GM12891 (cell line): ENCODE measurements at places on chromosomes 12 and 14.
A peak's percentile ranks its signal among the peaks of the same experiment; 100 is the strongest.

GRCh38 chr12:24027352-24027751 is 77.9 kb upstream of the SOX5 start:
- no peak for DNase-seq

DNA sequence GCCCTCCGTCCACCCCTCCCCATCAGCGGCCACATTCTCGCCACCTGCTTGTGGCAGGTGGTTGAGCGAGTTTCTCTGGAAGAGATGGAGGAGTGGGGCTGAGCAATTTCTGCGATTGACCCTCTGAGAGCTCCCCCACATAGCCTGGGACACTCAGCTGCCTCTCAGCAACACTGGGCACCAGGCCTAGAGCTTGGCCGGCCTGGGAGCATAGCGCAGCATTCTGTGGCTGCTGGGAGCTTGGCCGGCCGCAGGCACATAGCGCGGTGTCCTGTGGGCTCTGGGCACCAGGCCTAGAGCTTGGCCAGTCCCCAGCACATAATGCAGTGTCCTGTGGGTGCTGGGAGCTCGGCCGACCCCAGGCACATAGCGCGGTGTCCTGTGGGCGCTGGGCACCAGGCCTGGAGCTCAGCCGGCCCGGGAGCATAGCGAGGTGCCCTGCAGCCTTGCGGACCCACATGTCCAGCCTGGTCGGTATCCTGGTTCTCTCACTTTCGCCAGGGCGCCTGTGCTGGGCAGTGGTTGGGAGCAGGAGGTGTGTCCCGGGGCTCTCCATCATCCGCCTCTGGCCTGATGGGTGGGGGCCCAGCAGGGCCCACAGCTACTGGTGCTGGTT is 43.8 kb downstream of the LRCOL1 start:
- no peak for DNase-seq

GRCh38 chr12:108738170-108738569 is 6.9 kb upstream of the CORO1C start:
- DNase-seq, result no peak

DNA sequence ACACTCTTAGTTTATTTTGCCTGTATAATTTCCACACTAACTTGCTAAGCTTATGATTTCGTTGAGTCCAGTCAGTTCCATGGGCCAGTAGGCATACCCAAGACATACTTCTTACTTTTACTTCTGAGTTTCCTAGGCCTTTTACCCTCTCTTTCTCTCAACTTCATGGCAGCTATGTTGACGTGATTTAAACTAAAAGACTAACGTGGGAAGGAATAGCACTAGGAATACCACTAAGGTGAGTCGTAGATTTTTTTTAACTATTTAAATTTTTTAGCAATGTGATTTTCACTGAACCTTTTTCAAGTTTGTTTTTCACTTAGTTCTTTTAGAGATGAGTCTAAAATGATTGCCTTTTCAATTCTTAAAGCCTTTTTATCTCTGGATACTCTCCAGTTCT is 793.5 kb upstream of the NOVA1 start:
- no peak for DNase-seq

GRCh38 chr14:29687071-29687765 is 240.4 kb downstream of the PRKD1 start:
- DNase-seq, result no peak

DNA sequence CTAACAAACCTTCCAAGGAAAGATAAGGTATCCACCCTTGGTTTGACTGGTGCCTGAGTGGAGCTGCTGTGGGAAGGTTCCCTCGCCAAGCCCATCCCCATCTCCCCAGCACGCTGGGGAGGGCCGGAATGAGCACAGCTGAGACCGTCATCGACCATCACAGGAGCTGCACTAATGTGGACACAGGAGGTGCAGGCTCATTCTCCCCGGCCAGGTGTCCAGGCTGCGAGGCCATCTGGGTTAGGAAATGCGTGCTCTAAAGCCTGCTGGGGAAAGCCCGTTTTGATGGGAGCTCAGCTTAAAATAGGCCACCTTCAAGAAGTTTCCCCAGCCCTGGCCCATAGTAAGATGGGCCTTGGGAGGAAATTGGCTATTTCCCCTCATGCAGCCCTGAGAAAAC is 35.2 kb upstream of the FOXN3 start:
- DNase-seq, result no peak

- peak; percentile 57 for DNase-seq
Measured at GRCh38 chr14:90235179-90235976, 21.0 kb upstream of the PSMC1 start.

DNA sequence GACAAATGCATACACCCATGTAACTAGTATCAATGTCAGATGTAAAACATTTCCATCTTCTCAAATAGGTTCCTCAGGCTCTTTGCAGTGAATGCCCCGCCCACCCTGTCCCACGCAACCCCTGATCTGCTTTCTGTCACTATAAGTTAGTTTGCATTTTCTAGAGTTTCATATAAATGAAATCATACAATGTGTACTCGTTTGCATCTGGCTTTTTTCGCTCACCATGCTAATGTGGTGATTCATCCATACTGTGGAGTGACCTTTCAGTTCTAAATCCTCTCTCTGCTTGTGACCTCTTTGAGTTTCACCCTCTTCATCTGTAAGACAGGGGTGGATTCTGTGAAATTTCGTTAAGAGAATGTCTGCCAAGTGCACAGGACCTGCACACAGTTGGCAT is 30.6 kb upstream of the MSI1 start:
- no peak for DNase-seq

- no peak for DNase-seq
Measured at GRCh38 chr12:67073336-67073735, 195.8 kb upstream of the CAND1 start.

DNA sequence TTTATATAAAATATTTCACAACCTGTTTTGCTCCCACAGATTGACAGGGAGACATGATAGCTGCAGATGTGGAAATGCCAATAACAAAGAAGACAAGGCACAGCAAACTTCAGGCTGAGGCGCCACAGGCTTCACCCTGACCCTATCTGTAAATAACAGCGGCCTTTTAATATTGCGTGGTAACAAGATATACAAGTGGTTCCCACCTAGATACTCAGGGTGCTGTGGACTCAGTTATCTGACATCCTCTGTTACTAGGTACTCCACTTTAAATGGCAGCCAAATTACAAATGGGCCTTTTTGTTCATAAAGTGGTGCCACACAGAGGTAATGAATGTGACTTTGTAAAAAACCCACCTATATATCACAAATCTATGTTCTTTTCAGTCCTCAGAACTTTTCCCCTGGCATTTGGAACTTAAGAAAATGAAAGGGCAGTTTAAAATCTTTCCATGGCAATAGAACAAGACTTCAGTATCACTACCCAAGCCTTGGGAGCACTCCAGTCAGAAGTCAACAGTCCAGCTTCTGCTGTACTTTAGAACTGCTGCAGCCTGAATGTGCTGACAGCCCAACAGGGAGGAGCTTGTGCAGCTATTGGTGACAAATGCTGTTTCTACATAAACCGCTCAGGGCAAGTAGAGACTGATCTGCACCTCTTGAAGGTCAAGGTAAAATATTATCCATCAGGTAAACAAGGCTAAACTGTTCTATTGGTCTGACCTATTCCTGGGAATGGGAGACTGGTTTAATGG is 86.2 kb upstream of the DCD start:
- DNase-seq, result no peak

- DNase-seq, result no peak
Measured at GRCh38 chr12:112807452-112807851, 15.9 kb downstream of the RPH3A start.

DNA sequence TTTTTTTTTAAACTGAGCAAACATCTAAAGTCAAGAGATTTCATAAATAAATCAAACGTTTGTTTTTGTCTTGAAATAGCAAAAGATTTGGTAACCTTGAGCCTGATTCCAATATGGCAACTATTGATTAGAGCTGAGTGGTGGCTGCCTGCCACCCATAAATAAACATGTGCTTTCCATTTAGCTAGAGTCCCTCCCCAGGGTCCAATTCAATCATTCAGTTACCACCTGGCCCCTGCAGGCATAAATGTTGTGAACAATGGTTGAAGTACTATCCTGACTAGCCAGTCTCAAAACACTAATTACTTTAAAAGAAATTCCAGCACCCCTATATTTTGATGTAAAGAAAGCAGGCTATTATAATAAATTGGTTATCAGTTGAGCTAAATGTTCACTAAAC is 129.7 kb upstream of the GRIP1 start:
- DNase-seq, result no peak

- DNase-seq, result no peak
Measured at GRCh38 chr12:130968611-130969010, 14.9 kb downstream of the ADGRD1 start.

GRCh38 chr12:12533238-12533829 is 29.3 kb downstream of the DUSP16 start:
- DNase-seq, result no peak

- DNase-seq, result no peak
Measured at GRCh38 chr14:100907240-100907639, 3.7 kb upstream of the RTL1 start.

DNA sequence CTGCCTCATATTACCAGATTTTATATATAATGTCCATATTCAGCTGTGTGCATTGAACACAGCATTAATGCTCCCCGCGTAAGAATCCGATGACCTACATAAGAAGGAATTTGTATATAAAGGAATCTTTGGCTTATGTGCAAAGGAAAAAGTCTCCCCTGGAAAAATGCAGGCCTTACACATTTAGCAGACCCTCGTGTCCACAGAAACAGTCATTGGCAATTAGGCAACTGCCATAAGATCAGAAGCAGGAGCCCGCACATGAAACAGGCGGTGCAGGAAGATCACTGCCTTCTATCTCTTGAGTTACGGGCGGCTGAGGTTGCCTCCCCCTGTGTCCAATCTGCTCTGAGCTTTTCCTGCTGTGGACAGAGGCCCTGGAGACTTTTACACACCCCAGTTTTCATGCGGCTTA is 63.2 kb upstream of the RFX4 start:
- no peak for DNase-seq

- DNase-seq, result no peak
Measured at GRCh38 chr14:50060871-50061663, 55.3 kb downstream of the VCPKMT start.

GRCh38 chr14:102442241-102443211 is 67.0 kb downstream of the ANKRD9 start:
- DNase-seq, result no peak

DNA sequence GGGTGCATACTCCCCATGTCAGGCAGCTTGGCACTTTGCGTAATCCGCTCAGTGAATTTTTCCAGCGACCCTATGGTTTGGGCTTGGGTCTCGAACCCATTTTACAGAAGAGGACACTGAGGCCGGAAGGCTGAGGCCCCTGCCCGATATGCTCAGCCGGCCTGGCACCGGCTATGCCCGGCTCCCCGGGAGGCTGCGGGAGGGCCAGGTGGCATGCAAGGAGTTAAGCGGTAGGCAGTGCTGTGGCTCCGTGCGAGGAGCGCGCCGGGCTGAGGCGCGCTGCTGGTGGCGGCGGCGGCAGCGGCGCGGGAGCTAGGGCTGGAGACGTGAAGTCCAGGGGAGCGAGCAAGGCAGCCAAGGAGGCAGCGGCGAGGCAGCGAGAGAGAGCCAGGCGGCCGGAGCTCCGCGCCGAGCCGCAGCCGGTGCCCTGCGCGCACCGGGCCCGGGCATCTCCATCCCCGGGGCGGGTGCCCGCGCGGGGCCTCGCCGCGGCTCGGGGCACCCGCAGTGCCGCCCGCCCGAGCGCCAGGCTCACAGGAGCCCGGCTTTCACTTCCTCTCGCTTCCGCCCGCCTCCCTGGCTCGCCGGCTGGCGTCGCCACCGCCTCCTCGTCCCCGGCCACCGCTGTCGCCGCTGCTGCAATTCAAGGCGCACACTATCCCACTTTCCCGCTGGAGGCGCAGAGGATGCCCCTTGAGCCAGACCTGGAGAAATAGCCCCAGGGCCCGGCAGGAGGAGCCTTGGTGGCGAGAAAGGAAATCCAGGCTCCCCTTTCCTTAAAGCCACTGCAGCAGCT is at the start of gene WSCD2:
TSS of gene WSCD2 (plus strand) at position 272 of the 796 bp plus-strand sequence. CDS start 66,545 bp downstream, outside the sequence.
- peak; percentile 22 for DNase-seq

DNA sequence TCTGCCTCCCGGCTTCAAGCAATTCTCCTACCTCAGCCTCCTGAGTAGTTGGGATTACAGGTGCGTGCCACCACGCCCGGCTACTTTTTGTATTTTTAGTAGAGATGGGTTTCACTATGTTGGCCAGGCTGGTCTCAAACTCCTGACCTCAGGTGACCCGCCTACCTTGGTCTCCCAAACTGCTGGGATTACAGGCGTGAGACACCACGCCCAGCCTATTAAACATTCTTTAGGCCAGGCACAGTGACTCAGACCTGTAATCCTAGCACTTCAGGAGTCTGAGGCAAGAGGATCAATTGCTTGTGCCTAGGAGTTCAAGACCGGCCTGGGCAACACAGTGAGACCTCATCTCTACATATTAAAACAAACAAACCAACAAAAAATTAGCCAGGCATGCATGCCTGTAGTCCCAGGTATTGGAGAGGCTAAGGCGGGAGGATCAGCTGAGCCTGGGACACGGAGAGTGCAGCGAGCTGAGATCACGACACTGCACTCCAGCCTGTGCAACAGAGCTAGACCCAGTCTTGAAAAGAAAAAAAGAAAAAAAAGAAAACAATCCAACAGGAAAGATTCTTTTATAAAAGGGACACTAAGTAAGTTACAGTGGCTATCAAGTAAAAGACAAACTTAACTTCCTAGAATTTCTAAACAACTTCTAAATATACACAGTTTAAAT is 70.2 kb downstream of the HECTD1 start:
- no peak for DNase-seq

DNA sequence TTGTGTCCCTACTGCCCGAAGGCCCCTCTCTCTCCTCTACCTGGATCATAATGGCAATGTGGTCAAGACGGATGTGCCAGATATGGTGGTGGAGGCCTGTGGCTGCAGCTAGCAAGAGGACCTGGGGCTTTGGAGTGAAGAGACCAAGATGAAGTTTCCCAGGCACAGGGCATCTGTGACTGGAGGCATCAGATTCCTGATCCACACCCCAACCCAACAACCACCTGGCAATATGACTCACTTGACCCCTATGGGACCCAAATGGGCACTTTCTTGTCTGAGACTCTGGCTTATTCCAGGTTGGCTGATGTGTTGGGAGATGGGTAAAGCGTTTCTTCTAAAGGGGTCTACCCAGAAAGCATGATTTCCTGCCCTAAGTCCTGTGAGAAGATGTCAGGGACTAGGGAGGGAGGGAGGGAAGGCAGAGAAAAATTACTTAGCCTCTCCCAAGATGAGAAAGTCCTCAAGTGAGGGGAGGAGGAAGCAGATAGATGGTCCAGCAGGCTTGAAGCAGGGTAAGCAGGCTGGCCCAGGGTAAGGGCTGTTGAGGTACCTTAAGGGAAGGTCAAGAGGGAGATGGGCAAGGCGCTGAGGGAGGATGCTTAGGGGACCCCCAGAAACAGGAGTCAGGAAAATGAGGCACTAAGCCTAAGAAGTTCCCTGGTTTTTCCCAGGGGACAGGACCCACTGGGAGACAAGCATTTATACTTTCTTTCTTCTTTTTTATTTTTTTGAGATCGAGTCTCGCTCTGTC is 1.8 kb downstream of the INHBE start:
- no peak for DNase-seq

GRCh38 chr12:21444193-21445146 is 7.0 kb downstream of the PYROXD1 start:
- DNase-seq, result no peak
